ENCODE measurements at places on chromosomes 6 and 20.

GRCh38 chr20:11952639-11953038, 34.9 kb downstream of the BTBD3 start:
- no peak for DNase-seq

GRCh38 chr20:35561268-35561667, 19.4 kb downstream of the ERGIC3 start:
- DNase-seq: no peak

DNA sequence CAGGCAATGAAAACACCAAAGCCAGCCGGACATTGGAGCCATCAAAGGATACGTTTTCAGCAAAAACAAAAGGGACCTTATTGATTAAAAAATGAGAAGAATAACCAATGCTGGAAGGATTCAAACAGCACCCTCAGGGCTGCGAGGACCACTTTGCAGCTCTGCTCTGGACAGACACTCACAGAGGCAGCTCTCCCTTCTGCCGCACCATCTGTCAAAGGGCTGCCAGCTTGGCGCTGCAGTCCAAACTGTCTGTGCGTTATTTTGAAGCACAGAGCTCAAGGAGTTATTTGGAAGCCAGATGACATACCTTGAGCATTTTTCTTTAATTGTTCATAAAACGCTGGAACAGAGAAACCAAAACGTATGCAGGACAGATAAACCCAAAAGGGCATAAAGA, 85.2 kb downstream of the KIF16B start:
- no peak for DNase-seq

DNA sequence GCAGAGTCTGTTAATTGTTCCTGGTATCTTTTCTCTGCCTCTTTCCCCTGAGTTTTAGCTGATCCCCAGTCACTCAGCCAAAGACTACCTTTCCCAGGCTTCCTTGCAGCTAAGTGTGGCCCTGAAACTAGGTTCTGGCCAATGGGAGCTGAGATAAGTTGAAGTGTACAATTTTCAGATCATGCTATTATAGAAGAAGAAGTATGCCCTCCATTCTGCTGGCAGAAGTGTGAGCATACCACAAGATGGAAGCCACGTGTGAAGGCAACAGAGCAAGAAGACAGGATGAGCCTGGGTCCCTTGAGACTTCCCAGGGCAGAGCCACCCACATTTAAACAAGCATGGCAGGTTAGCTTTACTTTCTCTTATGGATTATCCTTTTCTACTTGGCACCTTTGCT, 273.2 kb downstream of the HIVEP2 start:
- no peak for DNase-seq

- DNase-seq: no peak
Measured at GRCh38 chr6:41072836-41073202, at the start of gene NFYA. Gene NFYA, plus strand, starts transcription at chr6:41072974. Its CDS starts 6,116 bp downstream, at chr6:41079090.

- DNase-seq: no peak
Measured at GRCh38 chr6:21847711-21848480, 254.3 kb downstream of the SOX4 start.

GRCh38 chr6:92767101-92767500, 652.3 kb downstream of the EPHA7 start:
- no peak for DNase-seq

- DNase-seq: no peak
Measured at GRCh38 chr20:21101453-21101931, 4.7 kb downstream of the LINC00237 start.

DNA sequence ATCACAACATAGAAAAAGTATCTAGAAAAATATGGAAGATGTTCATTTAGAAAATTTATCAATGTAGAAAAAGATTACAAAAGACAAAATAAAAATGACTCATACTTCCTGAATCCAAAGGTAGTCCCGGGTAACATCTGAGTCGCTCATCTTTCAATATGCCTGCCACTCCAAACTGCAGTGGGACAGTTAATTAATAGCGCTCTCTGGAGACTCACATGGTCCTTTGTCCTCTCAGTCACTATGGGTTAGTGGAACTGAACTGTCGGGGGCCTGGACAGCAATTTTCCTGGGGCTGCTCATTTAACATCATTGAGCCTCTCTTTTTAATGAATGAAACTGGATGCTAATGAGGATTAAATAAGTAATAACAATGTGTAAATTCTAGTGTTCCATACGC, 103.4 kb downstream of the MAP3K4 start:
- DNase-seq: no peak

DNA sequence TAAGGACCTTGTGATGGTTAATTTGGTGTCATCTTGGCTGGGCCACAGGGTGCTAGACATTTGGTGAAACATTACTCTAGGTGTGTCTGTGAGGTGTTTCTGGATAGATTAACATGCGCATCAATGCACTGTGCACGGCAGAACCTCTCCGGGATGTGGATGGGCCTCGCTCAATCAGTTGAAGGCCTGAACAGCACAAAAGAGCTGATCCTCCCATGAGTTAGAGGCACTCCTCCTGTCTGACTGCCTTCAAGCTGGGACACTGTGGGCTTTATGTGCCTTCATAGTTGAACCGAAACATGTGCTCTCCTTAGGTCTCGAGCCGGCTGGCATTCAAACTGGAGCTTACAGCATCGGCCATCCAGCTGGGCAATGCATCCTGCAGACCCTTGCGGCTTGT, 88.8 kb downstream of the HUS1B start:
- DNase-seq: no peak

GRCh38 chr20:16362642-16363041, 210.6 kb downstream of the KIF16B start:
- no peak for DNase-seq

- no peak for DNase-seq
Measured at GRCh38 chr6:106533054-106533453, 96.2 kb downstream of the RTN4IP1 start.

- no peak for DNase-seq
Measured at GRCh38 chr6:130615816-130616215, 211.4 kb upstream of the SMLR1 start.

DNA sequence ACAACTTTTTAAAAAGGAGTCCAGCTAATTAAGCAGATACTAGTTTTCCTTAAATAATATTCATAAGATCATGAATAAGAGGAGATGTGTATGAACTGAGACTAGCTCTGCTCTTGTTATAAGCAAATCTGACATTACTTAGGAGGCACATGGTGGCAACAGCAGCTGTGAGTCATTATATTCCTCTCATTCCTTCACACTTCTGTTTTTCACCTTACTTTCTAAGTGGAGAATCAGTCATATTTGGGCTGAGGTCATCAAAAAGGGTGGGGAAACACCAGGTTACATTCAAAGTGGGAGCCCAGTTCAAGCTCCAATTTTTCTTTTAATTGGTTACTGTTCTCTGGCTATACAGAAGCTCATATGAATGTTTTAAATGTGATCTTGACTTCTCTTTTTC, 6.0 kb upstream of the RIPPLY2 start:
- DNase-seq: no peak

DNA sequence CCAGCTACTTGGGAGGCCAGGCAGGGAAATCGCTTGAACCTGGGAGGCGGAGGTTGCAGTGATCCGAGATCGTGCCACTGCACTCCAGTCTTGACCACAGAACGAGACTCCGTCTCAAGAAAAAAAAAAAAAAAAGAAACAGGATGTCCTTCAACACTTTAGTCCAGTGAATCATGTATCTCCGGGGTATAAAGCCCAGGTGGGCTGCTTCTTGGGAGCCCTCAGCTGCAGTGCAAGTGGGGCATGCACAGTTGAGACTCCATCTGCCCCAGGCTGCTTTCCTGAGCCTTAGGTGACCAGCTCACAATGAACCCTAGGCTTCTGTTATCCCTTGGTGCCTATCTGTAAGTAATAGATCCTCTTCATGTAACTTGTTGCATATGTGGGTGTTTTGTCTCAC, 187.1 kb upstream of the RNF24 start:
- no peak for DNase-seq

GRCh38 chr6:63584566-63584965, 12.3 kb downstream of the LOC128125822 start:
- no peak for DNase-seq

- no peak for DNase-seq
Measured at GRCh38 chr20:23018432-23018831, 16.7 kb upstream of the SSTR4 start.

DNA sequence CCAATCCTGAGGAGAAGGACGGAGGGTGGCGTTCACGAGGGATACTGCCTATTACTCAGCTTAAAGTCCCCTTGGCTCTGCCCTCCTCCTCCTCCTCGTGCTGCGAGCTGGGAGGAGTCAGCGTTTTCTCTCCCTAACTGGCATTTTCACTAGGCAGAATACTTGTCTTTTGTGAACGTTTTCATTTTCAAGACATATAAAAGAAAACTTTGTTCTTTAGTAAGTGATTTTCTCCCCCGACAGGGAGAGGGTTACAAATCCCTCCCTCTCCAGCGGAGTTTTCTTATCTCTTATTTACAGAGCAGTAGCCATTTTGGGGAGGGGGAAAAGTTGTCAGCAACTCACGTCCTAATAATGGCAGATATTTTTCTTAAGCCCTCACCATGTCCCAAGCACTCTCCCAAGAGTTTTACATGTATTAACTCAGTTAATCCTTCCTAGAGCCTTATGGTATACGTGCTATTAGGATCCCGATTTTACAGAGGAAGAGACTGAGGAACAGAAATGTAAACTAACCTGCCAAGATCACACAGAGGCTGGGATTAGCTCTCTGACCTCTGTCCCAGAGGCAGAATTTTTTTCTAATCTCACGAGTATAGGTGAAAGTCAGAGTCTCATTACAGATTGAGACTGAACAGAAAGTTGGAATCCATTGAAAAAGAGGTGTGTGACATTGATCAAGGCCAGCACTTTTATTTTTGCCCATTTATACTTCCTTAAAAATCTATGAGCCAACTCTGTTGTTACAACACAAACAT, 30.0 kb upstream of the ZNF217 start:
- no peak for DNase-seq

Measured in LNCaP clone FGC (cell line).